ENCODE measurements at places on chromosomes 4 and X.

DNA sequence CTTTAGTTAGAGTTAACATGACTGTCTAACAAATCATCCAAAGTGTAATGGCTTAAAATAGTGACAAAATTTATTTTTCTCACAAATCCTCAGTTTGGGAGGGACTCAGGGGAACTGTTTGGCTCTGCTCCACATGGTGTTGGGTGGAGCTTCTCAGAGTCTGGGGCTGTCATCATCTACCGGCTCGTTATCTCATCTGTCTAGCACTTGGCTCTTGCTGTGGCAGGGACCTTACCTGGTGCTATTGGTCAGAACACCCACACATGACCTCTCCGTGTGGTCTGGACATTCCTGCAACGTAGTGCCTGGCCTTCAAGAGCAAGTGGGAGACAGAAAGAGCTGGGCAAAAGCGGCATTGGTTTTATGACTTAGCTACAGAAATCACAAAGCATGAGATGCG lies 866.9 kb upstream of the FRG1 start:
- DNase-seq = no peak

DNA sequence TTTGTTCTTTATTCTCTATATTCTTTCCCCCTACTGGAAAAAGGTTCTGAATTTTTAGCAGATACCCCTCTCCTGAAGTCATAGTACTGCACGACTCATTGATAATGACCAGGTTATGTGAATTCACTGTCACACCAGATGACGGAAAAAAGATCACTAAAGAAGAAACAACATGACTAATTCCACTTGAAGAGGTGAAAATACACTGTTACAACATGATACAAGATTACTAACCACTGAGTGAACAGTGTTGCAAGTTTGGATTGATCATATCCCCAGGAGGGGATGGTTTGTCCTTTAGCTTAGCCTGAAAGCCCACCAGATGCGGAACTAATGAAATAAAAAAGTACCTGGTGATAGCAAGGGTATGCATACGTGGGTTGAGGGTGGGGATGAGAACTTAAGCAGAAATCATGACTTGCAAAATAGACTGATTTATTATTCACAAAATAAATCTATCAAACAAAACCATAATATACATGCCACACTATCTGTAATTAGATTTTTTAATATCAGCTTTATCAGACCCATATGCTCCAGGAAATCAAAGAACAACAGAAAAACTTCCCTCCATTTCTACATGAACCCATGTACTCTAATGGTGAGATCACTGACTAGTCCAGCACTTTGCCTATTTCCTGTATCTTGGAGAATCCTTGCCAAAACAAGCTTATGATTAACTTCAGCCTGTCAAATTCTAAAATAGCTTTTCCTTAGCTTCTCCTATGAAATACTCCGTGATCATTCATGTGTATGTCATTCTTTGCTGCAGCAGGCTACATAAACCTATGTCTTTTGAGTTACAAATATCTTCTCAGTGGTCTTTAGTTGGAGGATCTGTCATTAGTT lies 257.4 kb upstream of the AGA start:
- no peak for DNase-seq

DNA sequence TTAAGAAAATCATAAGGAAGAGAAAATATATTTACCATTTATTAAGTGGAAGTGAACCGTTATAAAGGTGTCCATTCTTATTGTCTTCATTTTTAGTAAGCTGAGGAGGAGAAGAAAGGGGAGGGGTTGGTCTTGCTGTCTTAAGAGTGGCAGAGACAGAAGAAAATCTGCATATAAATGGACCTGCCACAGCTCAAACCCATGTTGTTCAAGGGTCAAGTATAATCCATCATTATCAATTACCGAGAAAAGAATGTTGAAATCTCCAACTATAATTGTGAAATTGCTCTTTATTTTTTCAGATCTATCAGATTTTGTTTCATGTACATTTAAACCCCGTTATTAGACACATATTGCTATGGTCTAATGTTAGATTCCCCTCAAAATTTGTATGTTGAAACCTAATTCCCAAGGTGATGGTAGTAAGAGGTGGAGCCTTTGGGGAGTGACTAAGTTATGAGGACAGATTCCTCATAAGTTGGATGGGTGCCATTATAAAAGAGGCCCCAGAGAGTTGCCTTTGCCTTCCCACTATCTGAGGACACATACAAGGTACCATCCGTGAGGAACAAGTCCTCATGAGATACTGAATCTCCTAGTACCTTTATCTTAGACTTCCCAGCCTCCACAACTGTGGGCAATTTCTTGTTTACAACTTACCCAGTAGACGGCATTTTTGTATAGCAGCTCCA lies 58.5 kb upstream of the SMAD1 start:
- DNase-seq = no peak

DNA sequence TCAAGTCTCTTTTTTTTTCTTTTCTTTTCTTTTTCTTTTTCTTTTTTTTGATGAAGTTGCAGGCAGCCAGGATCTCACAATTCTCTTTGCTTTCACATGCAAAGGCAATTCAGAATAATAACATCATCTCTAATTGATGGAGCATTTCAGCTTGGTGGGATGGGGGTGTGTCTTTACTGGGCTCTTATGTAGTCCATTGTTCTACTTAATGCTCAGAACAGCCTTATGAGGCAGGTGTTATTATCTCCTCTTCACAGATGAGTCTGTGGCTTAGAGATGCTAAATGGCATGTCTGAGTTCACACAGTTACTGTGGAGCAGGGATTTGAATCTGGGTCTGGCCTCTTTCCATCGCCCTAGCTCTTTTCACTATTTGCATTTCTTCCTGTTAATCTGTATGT lies 70.2 kb downstream of the TRPC5 start:
- DNase-seq = no peak

DNA sequence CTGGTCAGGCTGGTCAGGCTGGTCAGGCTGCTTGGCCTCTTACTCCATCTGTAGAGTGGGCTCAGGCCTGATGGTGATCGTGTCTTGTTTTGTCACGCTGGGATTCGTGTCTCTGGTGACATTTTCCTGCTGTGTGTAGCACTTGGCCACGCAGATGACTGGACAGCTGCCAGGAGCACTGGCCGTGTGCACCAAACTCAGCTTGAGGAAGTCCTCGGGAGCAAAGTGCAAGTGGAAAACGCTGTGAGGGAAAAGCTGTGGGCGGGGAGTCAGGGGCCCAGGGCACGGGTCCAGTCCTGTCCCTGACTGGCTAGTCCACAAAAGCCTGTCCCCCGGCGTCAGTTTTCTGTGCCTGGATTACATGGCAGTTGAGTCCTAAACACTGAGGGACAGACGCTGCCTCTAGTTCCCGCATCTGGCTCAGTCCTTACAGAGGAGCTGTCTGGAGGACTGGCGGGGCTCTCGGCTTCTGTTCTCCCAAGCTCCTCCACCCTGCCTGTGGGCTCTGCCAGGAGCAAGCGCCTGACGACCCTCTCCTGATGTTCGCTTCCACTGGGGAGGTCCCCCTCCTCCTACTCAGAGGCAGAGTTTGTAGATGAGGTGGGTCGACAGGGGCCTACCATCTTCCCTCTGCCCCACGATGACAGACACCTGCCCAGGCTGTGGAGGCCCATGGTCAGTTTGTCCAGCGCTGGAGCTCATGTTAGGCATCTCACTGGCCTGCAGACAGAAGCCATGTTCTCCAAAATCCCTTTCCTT lies 35.9 kb upstream of the GRPEL1 start:
- DNase-seq = no peak

DNA sequence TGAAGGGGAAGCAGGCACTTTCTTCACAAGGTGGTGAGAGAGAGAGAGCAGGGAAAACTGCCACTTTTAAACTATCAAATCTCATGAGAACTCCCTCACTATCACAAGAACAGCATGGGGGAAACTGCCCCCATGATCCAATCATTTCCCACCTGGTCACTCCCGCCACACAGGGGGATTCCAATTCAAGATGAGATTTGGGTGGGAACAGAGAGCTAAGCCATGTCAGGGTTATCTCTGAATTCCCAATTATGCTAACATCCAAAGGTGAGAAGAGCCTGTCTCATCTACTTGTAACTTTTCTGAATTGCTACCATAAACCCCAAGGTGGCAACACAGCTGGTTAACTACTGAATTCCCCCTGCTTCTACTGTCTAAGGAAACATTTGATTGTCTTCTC lies 758.5 kb downstream of the ADGRL3 start:
- no peak for DNase-seq

- no peak for DNase-seq
Observed at GRCh38 chr4:83758285-83758684, 222.4 kb downstream of the GPAT3 start.
